Activated naive CD8-positive, alpha-beta T cell treated with anti-CD3 and anti-CD28 coated beads, Interleukin-2, amount 10 ng/mL, durations not matched to agents 7 days and 5 days (primary cell): ENCODE measurements at places on chromosomes 6 and 20.

- no peak for DNase-seq
Measured at GRCh38 chr20:40197691-40198090, 491.3 kb downstream of the MAFB start.

GRCh38 chr6:125245523-125246264, 56.1 kb downstream of the HDDC2 start:
- no peak for DNase-seq

- peak; percentile 17 for DNase-seq
Measured at GRCh38 chr6:170208651-170209353, 82.1 kb downstream of the DLL1 start.

GRCh38 chr6:84344005-84344404, 116.6 kb upstream of the CEP162 start:
- no peak for DNase-seq

- no peak for DNase-seq
Measured at GRCh38 chr6:43613721-43614395, 15.2 kb downstream of the GTPBP2 start.

- DNase-seq: no peak
Measured at GRCh38 chr6:18439581-18439980, 52.4 kb downstream of the RNF144B start.
